Progenitor cell of endocrine pancreas (in vitro differentiated cells): ENCODE measurements at places on chromosomes 12 and 14. TPM values are rescaled to one million over a fixed set of nuclear protein-coding genes. Genes with fewer than 3 reads are reported as not detected.

The OR6C2 gene
- not detected in 2 replicates for total RNA-seq

The EFS gene
- total RNA-seq = 66.8 and 69.6 TPM in 2 replicates

The LBHD2 gene
- total RNA-seq = not detected in 2 replicates

DNA sequence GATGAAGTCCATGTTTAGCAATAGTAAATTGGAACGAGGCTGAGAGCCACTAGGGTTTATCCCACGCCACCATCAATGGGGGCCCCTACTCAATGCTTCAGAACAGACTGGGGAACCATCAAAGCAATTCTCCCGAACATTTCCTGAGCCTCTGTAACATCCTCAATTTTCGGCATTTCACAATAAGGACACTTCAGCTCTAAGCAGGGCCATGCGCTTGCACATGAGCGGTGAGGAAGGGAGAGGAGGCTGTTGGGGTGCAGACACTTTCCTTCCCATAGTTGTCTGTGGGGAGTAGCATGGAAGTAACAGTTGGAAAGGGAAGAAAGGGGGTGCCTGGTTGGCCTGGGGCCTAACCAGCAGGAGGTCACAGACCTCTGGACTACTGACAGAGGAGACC is 129.9 kb upstream of the PRMT8 start:
- no peak for DNase-seq
- no peak overlapping the region for H3K27ac ChIP-seq
- peaks cover 8% of the 10 kb centered on the region for H3K4me1 ChIP-seq
- no peak overlapping the region for H3K4me3 ChIP-seq
